ENCODE measurements at places on chromosomes 6 and 20.
A peak's percentile ranks its signal among the peaks of the same experiment; 100 is the strongest.

- no peak for DNase-seq
Observed at GRCh38 chr6:23106951-23107350, 537.6 kb downstream of the HDGFL1 start.

DNA sequence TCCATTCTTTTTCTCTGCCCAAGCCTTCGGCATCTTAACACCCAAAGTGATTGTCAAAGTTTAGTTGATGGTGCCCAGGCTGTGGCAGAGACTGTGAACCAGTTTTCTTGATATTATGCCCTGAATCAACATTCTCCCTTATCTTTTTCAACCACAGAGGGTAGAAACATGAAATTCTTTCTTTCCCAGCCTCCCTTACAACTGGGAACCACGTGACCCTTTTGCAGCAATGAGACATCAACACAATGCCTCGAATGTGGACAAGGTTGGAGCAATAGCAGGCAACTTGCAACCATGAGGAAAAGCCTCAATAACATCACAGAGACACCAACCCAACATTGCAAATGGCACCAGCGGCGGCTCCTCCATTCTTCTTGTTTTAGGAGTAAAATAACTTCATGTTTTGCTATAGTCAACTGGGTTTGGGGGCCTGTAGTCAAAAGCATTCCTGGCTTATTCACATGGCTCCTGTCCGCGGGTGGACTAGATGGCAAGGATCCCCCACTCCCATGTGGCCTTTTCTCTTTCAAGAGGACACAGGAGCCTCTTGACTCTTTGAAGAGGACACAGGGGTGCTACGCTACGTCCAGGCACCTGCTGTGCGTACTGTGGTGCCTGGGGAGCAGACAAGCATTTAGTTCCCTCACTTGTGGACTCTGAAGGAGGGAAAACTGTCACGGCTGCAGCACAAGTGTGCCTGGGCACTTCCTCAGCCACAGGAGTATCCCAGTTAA lies 90.5 kb downstream of the NOL4L start:
- no peak for DNase-seq

DNA sequence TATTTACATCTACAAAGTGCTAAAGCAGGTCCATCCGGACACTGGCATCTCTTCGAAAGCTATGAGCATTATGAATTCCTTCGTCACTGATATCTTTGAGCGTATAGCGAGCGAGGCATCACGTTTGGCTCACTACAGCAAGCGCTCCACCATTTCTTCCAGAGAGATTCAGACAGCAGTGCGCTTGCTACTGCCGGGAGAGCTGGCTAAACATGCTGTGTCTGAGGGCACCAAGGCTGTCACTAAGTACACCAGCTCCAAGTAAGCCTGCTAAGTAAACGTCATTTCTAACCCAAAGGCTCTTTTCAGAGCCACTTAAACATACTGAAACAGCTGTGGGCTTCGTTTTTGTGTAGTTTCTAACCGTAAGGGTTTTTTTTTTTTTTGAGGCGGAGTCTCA lies 27.5 kb upstream of the SLC17A4 start:
- no peak for DNase-seq

- DNase-seq: no peak
Observed at GRCh38 chr6:29558439-29559079, 973 bp downstream of the UBD start.

- no peak for DNase-seq
Observed at GRCh38 chr6:159487636-159488035, 205.4 kb downstream of the SOD2 start.

GRCh38 chr6:156889469-156889868 lies 112.3 kb downstream of the ARID1B start:
- no peak for DNase-seq

DNA sequence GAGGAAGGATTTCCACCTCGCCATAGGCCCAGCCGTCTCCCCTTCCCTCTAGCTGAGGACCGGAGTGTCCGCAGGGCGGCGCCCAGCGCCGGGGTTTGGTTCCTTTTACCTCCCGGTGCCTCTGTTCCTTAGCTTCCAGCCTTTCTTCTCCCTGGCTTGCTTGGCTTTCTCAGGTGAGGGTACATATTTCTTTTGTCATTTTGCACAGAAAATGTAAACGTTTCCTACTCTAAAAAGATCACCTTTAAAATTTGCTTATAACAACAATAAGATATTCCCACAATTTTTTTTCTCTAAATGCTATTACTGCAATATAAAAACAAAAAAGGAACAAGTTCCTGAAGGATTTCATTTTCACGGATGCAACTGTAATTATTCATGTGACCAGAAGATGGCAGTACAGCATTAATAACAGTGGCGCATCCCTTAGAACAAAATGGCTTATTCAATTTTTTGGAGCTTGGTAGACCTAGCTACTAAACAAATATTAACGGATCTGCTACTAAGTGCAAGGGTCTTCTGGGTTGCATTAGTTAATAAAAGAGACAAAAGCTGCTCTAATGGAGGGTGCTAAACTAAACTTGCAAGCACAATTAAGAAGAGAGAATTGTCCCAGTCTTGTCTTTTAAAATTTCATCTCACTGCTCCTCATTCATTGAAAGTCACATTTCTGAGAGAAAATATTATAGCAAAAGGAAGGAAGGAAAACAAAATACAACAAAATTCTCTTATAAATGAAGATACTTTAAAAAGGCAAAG lies 172.9 kb downstream of the ADGRG6 start:
- DNase-seq: peak; percentile 38

Data from GM10248 (cell line).